ENCODE measurements at places on chromosomes 4 and X.

GRCh38 chr4:106291678-106292077 lies 24.3 kb downstream of the TBCK start:
- DNase-seq: no peak

GRCh38 chrX:7028246-7028645 lies 119.3 kb upstream of the STS start:
- no peak for DNase-seq

DNA sequence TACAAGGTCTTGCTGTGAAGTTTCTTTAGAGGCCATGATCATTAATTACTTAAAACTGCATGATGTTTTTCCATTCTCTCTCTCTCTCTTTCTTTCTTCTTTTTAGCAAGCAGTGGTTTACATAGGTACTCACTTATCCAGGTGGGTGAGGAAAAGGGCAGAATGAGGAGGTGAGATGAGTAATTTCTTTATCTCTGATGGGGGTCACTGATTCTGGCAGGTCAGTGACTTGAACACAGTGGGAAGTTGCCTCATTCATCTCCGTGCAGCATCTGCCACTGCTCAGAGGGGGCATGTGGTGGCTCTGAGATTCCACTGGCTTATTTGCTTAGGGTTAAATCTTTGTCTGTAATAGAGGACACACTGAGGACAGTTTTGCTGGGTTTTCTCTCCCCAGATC lies 62.6 kb downstream of the FAM114A1 start:
- no peak for DNase-seq

DNA sequence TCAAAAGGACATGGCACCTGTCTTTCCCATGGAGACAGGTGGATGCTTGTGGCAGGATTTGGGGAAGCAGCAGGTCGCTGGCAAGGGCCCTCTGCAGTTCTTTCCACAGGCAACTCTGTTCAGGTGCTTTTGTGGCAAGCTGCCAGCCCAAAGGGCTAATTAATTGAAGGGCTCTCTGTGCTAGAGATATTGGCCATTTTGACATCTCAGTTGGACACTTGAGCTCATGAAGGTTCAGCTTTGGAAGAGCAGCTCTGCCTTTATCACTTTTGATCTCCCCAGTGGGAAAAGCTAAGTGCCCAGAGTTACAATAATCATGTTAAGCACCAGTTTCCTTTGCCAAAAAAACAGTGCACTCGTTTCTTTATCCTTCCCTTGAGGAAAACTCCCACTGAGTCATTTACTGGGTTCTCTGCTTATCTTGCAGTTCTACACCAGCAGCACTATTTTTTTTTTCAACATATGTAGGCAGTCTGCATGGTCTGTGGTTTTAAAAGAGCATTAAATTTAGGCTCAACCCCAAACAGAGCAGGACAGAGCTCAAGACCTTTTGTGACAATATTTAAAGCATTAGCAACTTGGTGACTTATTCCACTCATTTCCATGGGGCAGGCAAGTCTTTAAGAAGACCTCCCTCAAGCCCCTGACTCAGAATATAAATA lies 336.4 kb upstream of the RASGEF1B start:
- DNase-seq: no peak

- no peak for DNase-seq
Measured at GRCh38 chr4:94277534-94277933, 65.1 kb downstream of the HPGDS start.

GRCh38 chr4:186271081-186271678 lies 5.2 kb downstream of the F11 start:
- no peak for DNase-seq

DNA sequence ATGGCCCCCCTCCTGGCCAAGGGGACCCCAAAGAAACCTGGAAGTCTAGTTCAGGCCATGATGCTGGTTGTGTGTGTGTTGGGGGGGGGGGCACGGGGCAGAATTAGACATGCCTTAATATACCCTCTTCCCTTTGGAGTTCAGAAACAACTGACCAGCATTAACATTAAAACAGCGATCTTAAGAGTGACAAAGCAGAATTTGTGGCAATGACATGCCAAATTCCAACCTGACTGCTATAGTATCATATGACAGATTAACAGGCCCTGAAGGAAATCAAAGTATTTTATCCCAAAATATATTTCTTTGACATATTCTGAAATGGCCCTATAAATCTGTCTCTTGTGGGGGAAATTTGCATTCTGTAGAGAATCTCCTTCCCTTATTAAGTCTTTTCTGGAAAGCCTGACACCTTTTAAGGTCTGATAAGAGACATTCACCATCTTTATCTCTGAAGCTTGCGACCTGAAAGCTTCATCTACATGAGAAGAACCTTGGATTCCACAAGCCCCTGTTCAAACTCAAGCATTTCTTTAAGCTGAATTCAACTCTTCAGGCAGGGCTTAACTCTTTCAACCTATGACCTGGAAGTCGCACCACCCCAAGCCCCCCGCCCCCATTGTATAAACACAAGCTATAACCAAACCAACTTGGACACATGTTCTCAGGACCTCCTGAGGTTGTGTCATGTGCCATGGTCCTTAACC lies 40.2 kb downstream of the ABCB7 start:
- DNase-seq: no peak

- DNase-seq: no peak
Measured at GRCh38 chr4:147843162-147843561, 111.3 kb downstream of the ARHGAP10 start.

GRCh38 chr4:22407361-22407760 lies 108.5 kb downstream of the ADGRA3 start:
- DNase-seq: no peak

DNA sequence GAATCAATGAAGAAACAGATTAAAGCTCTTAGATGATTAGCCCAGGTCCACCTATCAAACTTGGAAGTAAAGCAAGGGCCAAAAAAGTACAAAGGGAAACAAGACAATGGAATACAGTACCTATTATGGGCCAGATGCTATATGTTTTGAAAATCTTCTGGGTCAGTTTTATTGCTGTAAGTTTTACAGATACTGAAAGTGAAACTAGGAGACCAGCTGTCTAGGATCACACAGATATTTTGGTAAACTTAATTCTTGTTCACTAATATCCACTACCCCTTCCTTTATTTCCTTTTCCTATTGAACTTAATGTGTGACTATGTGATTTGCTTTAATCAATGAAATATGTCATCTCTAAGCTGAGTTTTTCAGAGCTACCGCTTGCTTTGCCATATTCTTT lies 505.4 kb upstream of the PITX2 start:
- DNase-seq: no peak

DNA sequence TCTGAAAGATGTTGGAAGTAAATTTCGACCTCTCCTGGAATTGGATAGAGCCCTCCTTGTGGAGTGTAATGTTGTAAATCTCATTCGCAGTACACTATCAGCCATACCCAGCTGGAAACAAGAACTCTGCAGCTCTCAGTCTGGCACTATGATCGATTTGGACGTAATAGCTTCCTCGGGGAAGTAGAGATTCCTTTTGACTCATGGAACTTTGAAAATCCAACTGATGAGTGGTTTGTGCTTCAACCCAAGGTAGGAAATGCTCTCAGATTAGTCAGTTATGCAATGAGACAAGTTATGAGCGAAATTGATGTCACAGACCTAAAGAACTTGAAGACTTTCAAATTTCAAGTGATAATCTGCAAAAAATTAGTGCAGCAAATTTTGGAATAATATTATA lies 103.9 kb downstream of the SYTL5 start:
- DNase-seq: no peak

DNA sequence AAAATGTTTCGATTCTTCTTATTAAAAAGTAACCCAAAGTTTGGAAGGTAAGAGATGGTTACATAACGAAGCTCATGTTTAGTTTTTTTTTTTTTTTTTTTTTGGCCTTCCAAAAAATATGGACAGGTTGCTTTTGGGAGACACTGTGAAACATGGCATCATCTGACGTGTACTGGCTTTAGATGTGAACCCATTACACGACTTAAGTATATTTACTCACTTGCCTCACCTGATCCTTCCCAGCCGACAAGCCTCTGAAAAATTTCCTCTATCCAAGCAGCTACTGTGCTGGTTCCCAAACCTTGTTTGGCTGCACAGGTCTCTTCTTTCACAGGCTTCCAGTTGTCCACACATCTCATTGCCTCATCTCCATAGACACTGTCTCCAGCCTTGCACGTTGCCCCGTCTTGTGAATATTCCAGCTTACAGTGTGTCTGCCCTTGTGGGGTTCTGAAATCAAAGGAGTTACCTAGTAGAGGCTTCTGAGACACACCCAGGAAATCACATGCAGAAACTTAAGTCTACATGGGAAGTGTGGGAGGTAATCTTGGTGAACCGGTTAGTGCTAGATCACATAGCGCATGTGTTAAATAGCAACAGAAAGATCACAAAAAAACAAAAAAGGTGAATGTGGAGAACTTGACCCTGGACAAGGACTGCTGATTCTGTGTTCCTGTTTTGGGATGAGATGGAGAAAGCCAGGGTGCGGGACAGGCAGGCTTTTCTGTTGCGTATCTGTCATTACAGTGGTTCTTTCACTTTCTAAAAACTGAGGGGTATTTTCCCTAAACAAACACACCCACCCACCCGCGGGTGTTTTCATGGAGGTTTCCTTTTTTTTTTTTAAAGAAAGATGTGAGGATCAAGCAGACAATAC lies 328.6 kb downstream of the ARHGAP10 start:
- no peak for DNase-seq

DNA sequence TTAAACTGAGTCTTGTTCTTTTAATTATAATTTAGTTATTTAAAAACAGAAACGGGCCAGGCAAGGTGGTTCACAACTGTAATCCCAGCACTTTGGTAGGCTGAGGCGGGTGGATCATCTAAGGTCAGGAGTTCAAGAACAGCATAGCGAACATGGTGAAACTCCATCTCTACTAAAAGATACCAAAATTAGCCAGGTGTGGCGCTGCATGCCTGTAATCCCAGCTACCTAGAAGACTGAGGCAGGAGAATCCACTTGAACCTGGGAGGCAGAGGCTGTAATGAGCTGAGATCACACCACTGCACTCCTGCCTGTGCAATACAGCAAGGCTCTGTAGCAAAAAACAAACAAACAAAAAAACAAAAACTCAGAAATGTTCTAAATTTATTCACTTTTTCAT lies 852.9 kb downstream of the TECRL start:
- DNase-seq: no peak

- DNase-seq: peak; percentile 40
Measured at GRCh38 chr4:40845154-40845835, 95.5 kb downstream of the NSUN7 start.

- DNase-seq: no peak
Measured at GRCh38 chr4:178823673-178824295, 1381.5 kb upstream of the AGA start.

DNA sequence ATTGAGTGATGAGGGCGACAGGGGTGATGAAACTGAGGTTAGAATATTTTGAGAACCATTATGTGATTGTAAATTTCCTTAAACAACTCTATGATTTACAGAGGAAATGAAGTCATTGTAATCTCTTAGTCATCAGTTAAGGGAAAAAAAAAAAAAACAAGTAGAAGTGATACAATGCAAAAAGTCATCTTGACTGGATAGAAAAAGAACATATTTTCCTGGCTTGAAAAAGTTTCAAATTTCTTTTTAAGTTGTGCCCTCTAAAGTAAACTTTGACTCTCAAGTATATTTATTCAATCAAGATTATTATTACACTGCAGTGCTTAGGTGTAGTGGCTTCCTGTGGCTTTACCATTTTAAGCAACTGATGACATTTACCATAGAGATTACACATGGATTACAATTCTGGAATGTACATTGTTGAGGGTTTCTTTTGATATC lies 40.6 kb downstream of the GABRB1 start:
- DNase-seq: no peak

- DNase-seq: no peak
Measured at GRCh38 chrX:138748480-138748879, 37.0 kb upstream of the FGF13 start.

GRCh38 chrX:16946971-16947562 lies 609 bp downstream of the REPS2 start:
- DNase-seq: peak; percentile 8

DNA sequence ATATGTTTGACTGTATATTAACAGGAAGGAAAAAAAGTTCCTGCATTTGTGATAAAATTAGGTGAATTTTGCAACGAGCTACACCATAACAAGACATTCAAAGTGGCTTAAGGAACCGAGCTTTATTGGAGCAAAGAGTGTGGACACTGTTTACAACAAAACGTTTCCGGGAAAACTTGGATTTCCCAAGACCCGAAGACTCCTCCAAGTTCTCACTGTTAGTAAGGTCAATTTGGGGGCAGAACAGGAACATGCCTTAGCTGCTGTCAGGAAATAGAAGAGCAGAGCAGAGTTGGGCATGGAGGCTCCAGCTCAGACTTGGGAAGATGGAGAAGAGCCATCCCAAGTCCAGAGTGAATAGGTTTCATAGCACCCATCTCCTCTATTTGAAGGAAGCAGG lies 16.5 kb downstream of the ADH6 start:
- no peak for DNase-seq

DNA sequence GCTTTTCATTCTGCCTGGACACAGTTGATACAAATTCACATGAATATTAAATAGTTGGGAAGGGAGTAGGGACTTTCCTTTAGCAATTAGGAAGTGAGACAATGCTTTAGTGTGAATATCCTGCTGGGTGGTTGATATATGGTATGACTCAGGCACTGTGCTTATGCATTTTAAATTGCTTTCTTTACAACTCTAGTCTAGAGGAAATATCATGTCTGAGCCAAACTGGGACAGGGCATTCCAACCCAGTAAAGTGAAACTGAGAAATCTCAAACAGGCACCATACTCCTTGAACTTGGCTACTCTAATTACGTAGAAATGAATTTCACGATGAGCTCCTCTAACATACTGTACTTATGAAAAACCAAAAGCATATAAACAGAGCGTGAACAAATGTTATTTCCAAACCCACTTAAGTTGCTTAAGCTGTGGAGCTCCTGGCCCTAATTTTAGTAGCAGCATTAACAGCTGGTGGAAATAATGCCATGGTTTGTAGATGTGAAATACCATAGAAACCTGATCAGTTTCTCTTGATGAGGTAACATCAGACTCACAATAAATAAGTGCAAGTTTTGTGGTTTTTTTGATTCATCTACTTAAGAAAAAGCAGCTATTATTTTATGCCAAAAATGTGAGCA lies 242.9 kb upstream of the GK2 start:
- no peak for DNase-seq

DNA sequence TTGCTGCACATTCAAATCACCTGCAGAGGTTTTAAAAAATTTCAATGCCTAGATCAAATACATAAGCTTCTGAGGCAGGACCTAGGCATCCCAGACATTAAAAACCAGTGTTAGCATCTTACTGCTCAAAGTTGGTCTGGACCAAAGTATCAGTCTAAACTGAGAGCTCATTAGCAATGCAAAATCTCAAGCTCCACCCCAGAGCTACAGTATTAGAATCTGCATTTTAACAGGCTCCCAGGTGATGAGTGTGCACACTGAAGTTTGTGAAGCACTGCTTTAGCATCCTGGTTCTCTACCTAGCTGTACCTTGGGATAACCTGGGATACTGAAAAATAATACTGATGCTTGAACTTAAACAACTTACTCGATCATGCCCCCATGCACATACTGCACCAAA lies 96.0 kb downstream of the PRRG1 start:
- DNase-seq: no peak

DNA sequence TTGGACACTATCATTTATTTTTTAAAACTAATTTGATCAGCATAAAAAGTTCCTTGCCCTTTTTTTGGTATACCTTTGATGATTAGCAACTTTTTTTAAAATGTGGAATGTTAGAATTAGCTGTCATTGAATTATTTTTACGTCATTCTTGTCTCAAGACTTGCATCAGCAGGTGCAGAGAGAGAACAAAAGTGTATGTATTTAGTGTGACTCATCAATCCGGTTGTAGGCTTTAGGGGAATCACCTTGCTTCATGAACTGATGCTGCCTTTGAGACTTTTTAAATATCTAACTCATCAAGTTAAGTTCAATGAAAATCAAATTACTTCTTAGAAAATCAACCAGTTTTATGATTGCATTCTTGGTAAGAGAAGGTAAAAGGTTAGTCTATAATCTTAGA lies 125.1 kb downstream of the ARX start:
- DNase-seq: no peak

GRCh38 chrX:54093159-54093558 lies 48.9 kb upstream of the PHF8 start:
- no peak for DNase-seq
